ENCODE measurements at places on chromosomes 12 and 14.

DNA sequence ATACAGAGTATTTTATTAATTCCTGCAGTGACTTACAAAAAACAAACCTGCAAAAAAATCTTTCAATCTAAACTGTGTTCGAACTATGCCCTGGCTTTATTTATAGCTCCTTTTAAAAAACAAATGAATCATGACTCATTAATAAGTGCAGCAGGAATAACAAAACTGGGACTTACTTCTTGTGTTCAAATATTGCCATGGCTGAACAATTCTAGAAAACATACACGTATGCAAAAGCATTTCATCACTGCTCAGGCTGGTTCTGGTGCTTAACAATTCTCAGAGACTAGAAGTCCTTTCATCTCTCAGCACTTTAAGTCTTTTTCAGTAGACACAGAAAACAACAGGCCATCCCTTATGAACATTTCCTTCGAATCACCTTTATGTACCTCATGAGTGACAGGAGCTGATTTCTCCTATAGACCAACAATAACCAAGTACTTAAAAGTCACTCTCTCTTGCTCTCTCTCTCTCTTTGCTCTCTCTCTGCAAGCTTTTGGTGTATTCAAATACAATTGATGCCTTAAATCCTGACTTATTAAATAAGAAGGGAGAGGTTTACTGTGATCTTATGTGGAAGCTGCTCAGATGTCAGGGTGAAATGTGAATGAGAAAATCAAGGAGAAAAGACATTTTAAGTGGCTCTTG, 268.8 kb downstream of the TTC8 start:
- DNase-seq: no peak

- DNase-seq: no peak
These were observed 107.1 kb upstream of the SLCO1C1 start for GRCh38 chr12:20588042-20588441.

GRCh38 chr12:16175840-16176239, 101.6 kb downstream of the SLC15A5 start:
- DNase-seq: no peak

GRCh38 chr12:132085291-132085635, 58.9 kb downstream of the DDX51 start:
- DNase-seq: no peak

DNA sequence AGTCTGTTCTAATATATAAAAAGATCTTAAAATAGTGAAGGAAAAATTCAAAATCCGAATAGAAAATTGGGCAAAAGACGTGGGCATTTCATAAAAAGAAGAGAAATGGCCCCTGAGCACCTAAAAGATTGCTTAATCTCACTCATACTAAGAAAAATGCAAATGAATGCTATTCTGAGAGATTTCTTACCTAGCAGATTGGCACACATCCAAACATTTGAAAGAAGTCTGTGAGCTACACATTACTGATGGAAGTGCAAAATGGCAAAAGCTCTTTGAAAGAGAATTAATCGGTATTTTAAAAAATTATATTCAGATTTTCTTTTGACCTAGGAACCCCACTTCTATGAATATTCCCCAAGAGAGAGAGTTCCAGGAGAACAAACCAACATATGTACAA, 280.4 kb upstream of the GARIN6 start:
- DNase-seq: no peak

- DNase-seq: no peak
These were observed 341.4 kb downstream of the ADAMTS20 start for GRCh38 chr12:43210485-43211192.

GRCh38 chr14:77985211-77985615, 185.0 kb upstream of the NRXN3 start:
- DNase-seq: no peak

DNA sequence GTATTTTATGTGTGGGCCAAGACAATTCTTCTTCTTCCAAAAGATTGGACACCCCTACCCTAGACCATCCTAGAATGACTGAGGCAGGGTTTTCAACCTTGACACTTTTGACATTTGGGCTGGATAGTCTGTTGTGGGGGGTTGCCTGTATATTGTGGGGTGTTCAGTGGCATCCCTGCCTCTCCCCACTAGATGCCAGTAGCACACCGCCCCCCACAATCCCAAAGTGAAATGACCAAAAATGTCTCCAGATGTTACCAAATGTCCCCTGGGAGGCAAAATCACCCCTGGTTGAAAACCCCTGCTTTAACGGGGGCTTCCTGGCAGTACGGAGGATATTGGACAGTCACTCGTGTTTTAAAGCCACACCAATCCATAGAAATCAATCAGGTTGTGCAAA, 219.6 kb downstream of the PHETA1 start:
- no peak for DNase-seq

All from HAP-1 (cell line).